NCI-H187 (cell line): ENCODE measurements at places on chromosomes 7 and 10.

GRCh38 chr7:35524112-35524804, 170.7 kb downstream of the HERPUD2 start:
- no peak for DNase-seq

DNA sequence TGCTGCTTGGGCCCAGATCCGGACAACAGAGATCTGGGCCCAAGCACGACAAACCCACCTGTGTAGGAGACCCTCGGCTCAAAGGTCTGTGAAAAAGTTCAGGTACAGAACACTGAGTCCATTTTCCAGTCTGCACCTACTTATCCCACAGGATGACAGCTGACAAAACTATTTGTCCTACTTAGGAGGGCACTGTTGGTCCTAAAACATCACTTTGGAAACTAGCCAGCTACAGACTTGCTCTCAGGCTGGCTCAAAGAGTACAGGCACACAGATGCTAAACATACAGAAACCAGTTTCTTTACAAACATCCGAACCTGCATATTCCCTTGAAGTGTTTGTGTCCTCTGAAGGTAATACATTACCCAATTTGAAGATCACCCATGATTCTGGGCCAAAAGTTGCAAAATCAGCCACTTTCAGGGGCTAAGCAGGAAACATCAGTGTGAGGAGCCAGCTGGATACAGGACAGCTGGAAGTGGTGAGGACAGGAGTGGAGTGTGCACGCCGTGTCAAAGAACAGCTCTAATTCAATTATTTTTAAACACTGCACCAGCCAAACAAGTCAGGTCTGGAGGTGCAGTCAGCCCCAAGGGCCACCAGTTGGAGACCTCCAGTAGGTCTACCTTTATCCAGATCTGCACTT, 88.5 kb downstream of the NOC3L start:
- no peak for DNase-seq

- DNase-seq = no peak
These were observed 287.1 kb downstream of the SFMBT2 start for GRCh38 chr10:7123774-7124173.

DNA sequence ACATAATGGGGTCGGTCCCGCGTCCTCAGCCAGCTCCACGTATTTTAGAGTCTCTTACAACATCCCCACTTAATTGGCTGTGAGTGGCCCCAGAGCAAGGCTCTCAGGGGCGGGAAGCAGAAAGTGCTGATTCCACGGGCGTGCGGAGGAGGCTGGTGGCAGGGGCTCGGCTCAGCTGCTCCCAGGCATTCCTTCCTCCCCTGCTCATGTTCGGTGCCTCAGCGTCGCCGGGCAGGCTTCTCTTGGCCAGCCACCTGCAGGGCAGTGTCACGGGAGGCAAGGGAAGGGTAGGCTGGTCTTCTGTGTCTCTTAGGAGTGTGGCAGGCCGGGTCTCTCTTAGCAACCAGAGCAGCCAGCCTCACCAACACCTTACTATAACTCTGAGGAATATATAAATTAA, 33.8 kb downstream of the IL15RA start:
- DNase-seq = no peak

DNA sequence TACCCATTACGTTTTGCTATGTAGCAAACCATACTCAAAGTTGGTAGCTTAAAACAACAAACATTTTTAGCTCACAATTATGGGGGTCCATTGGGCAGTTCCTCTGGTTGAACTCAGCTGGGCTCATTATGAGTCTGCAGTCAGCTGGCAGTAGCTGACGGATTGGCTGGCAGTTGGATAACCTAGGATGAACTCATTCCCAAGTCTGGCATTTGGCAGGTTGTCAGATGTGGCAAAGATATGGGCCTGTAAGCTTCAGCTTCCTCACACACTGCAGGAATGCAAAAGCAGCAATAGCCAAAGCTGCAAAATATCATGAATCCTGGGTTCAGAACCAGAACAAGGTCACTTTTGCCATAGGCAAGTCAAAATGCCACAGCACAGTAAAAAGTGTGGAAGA, 412.2 kb upstream of the SORCS1 start:
- DNase-seq = no peak

GRCh38 chr10:31678139-31678536, 250.5 kb downstream of the ARHGAP12 start:
- no peak for DNase-seq

- no peak for DNase-seq
These were observed 100.4 kb downstream of the TAX1BP1 start for GRCh38 chr7:27840313-27840712.

GRCh38 chr7:55107946-55108345, 89.1 kb downstream of the EGFR start:
- no peak for DNase-seq
